ENCODE measurements at places on chromosomes 11 and 22. TPM values are rescaled to one million over a fixed set of nuclear protein-coding genes. Genes with fewer than 3 reads are reported as not detected.

The ELFN2 gene
- total RNA-seq: not detected

The SLC7A4 gene
- total RNA-seq: 7.6 TPM

DNA sequence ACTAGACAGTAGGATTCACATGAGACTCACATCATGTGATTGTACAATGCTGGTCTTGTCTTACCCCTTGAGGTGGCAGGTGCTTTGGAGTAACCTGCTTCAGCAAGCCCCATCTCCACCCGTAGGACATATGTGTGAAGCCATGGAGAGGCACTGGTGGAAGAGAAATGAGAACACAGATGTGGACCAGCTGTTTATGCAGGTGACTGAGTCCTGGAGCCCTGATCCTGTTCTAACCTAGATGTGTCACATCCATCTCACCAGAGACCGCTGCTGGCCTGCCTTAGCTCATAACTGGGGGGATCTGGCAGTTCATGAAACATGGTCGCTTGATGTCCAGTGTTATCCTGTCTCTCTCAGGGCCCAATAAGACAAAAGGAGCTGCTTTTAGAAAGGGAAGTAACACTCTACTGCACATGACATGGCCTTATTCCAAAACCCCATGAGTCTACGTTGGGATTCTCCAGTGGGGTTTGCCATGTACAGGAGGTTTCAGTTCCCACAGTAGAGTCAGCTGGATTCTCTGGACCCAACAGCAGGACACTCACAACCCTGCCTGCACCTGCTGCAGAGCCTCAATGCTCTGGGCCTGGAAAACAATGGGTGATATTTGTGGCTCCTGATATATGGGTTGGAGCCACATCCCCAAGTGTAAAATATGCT is 62.0 kb downstream of the GGTLC2 start:
- DNase-seq: peak; percentile 51

GRCh38 chr11:118318581-118319336 is 14.2 kb downstream of the CD3E start:
- no peak for DNase-seq

- no peak for DNase-seq
Measured at GRCh38 chr22:45615364-45615763, 56.3 kb upstream of the ATXN10 start.

GRCh38 chr11:28631148-28631547 is 523.0 kb downstream of the METTL15 start:
- no peak for DNase-seq

- no peak for DNase-seq
Measured at GRCh38 chr22:34847072-34847471, 218.9 kb upstream of the ISX start.

- peak; percentile 71 for DNase-seq
Measured at GRCh38 chr22:39715778-39716495, 145.4 kb downstream of the CACNA1I start.
